KBM-7 (cell line): ENCODE measurements at places on chromosomes 13 and 19.
A peak's percentile ranks its signal among the peaks of the same experiment; 100 is the strongest.

GRCh38 chr19:6109947-6110346 is 353 bp downstream of the RFX2 start:
- DNase-seq = no peak

- no peak for DNase-seq
Observed at GRCh38 chr13:26348966-26349365, 95.0 kb downstream of the CDK8 start.

- peak; percentile 61 for DNase-seq
Observed at GRCh38 chr13:108961542-108962125, 332.2 kb downstream of the MYO16 start.

GRCh38 chr13:21343659-21344058 is 115.4 kb downstream of the ZDHHC20 start:
- DNase-seq = no peak

DNA sequence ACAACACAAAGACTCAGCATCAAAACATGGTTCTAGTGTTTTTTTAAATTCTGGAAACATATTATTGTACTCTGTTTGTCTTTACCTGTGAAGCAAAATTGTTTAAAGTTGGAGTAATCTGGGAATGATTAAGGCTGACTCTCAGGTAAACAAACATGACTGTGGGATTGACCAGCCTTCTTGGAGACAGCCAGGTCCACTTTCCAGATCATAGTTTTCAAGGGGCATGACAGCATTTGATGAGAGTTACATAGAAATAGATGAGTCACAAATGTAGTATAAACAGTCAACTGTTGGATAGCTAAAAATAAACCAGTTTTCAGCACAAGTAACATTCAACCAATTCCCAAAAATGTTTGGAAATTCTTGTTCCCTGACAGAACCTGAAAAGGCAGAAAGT is 1680.9 kb downstream of the OLFM4 start:
- no peak for DNase-seq

DNA sequence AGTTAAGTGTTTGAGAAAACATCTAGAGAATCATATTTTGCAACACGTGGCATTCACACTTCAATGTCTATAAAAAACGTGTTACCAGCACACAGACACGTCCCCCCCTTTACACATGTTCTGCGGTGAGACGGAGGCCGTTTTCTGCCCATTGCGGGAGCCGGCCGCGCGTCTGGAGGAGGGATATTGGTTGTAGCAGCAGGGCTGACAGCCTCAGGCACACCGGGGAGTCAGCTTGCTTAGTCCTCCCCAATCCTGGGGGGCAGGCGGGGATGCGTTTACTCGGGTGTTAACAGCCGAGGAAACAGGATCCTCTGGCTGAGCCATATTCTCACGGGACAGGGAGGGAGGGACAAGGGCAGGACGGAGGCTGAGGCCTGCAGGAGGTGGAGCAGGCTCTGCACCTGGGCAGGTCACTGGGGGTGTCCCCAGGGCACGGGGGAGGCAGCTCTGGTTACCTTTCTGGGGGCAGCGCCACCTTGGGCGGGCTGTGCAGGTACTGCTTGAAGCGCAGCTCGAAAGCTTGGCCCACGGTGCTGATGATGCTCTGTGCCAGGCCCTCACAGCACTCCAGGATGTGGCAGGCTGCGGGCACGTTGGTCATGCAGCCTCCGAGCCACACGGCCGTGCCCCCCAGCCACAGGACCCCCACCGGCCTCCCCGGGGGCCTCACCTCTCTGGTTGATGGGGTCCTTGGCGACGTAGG is 25.0 kb downstream of the SHC2 start:
- DNase-seq = no peak

- no peak for DNase-seq
Observed at GRCh38 chr13:75469047-75469446, 12.9 kb downstream of the TBC1D4 start.

- no peak for DNase-seq
Observed at GRCh38 chr19:11196406-11197287, 698 bp downstream of the KANK2 start.

- no peak for DNase-seq
Observed at GRCh38 chr13:113952151-113952982, 21.5 kb downstream of the C13orf46 start.

DNA sequence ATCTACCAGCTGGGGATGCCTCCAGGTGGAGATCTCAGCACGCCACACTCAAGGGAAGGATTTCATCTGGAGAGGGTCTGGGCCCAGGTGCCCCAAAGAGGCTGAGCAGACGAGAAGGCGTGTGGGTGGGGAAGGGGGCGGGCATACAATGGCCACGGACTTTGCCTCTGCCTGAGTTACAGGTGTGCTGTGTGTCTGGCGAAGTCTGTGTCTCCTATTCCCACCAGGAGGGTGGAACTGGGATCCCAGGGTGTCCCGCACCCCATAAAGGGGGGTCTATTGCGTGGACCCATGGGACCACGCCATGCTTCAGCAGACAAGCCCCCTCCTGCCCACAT is 3.6 kb downstream of the TLE2 start:
- DNase-seq = no peak

DNA sequence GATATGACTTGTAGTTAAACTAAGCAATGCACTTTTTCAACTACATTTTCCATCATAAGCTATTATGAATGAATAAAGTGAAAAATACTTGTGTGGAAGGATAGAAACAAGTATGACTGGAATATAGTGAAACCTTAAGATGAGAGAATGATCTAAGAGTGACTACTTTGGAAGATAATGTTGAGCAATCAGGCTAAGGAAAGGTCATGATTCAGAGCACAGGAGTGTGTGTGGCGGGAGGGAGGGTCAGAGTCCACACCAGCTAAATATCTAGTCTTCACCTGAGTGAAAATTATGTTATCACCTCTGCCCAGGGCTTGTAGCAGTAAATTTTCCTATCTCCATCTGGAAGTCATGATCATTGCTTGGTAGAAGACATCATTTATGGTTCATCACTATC is 833.4 kb upstream of the ATXN8OS start:
- DNase-seq = no peak

DNA sequence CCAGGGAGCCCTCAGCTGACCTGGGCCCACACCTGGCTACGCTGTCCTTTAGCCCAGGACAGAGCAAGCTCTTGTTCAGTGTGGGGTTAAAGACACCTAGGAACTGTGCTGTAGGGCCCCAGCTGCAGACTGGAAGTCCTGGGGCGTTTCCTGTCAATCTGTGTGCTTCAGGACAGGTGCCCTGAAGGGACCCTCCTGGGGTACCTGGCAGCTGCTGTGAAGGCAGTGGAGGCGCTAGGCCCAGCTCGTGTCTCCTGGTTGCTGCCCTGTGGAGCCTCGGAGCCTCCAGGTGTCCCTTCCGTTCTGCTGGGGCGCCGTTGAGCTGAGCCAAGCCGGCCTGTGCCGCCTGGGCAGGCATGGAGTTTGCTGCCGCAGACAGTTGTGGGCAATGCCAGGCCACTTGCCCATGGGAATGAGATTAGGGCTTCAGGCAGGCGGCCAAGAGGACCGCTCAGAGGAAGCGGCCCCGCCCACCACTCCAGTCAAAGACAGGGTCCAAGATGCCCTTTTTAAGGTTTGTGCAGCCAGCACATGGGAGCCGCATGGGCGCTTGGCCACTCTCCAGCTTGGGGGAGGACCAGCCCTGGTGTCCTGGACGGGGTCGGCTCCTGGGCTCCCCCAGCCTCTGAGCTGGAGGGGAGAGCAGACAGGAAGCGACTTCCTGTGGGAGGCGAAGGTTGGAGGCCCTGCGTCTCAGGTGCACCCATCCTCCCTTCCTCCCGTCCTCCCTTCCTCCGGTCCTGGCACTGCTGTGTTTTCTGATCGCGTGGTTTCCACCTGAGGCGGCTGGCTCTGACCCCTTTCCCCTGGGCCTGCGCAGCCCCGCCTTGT is 4.0 kb downstream of the PTBP1 start:
- DNase-seq = no peak

- no peak for DNase-seq
Observed at GRCh38 chr13:102863590-102863989, 17.8 kb downstream of the ERCC5 start.

- no peak for DNase-seq
Observed at GRCh38 chr13:37791699-37792098, 77.9 kb downstream of the TRPC4 start.

GRCh38 chr13:75225288-75226032 is 256.5 kb downstream of the TBC1D4 start:
- DNase-seq = no peak

DNA sequence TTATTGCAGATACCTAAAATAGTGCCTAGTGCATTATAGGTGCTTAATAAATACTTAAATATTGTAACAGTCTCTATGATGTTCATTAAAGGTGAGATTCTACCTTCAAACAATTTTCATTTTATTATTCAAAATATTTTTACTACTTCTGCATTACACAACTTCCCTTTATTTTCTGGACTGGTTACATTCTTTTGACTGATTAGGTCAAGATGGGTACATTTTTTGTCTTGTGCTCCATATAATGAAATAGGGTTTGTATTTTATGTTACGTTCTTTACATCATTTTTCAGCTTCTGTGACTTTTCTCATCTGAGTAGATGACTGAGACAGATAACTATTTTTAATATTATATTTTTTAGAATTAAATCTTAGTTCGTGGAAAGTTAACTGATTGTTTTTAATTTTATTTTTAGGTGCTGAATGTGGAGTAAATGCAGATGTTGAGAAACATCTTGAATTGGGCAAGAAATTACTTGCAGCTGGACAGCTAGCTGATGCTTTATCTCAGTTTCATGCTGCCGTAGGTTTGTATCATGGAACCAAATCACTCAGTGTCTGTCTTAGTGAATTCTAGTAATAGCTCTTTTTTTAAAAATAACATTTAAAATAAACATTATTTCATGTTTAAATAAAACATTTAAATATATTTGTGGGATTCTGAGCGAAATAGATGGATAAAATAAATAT is 32.0 kb downstream of the DNAJC3 start:
- no peak for DNase-seq

DNA sequence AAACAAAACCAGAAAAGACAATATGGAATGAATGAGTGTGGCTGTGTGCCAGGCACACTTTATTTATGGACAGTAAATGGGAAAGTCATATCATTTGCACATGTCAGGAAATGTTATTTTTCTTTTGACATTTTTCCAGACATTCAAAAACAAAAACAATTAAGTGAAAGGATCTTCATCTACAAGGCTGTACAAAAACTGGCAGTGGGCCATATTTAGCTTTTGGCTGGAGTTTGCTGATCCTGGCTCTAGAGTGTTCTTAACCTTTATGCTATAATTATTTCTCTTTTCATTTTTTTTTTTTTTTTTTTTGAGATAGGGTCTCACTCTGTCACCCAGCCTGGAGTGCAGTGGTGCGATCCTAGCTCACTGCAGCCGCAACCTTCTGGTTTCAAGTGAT is 6.5 kb upstream of the TNFSF9 start:
- no peak for DNase-seq

GRCh38 chr13:41222259-41222852 is 28.0 kb upstream of the KBTBD7 start:
- peak; percentile 71 for DNase-seq

DNA sequence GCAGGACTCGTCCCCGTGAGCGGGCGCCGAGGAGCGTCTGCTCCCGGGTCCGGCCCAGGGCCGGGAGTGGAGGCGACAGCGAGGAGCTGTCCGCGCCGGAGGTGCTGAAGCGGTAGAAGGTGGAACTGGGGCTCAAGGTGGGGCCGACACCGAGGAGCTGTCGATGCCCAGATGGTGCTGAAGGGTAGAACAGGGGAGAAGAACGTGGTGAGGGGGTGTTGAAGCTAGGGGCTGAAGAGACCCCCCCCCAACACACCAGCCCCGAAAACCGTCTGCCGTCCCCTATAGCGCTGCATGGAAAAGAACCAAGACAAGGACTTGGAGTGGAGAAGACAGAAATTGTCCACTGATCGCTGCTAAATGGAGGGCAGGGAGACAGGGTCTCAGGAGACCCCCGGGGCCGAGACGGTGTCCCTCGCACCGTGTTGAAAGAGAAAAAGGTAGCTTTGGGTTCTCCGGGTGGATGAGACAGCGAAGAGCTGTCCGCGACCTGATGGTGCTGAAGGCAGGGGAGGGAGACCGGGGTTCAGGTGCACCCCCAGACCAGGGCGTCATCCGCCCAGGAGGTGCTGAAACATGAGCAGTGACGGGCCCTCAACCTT is 7.1 kb upstream of the PDE4C start:
- DNase-seq = peak; percentile 68

DNA sequence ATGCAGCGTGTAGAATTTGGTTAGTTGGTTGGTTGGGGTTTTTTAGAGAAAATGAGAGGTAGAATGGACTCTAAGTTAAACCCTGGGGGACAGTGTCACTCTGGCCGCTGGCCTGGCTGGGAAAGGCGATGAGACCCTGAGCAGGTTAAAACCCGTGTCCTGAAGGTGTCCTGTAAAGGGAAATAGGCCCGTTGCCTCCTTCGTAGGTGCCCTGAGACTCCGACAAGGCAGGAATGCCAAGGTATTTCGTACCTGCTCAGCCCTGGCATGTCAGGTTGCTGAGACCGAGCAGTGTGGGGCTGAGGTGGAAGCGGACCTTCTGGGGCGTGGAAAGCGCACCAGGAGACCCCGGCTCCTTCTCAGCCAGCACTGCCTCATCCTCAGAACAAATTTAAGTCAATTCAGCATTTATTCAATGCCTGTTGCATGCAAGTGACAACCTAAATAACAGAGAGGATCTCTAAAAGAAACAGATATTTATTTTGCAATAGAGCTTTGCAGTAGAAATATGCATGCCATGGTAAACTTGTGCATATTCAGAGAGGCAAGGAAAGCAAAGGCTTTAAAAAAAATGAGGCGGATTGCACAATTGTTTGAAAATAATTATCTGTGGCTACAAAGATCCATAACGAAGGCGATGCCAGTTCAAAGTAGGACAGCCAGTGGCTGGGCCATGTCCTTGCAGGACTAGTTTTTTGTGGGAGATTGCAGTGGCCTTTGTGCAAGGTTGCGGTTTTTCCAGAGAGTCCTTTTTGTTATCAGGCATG is 1.4 kb upstream of the RAB20 start:
- DNase-seq = no peak

DNA sequence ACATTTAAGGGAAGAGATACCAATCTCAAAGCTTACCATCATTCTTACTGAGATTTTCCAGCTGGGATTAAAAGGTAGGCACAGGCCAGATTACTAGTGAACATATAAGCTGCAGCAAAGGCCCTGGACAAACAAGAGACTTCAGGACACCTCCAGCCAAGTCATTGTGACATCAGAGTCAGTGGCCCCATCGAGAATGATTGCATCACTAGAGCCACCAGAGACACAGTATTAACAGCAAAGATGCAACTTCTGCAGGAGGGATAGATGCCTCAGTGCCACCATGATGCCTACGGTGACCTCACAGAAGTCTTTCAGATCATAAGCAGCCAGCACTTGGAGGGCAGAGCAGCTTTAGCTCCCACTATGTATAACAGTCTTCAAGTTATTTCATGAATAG is 8.6 kb downstream of the RUBCNL start:
- DNase-seq = no peak

- no peak for DNase-seq
Observed at GRCh38 chr19:31352782-31353651, 3.8 kb upstream of the TSHZ3 start.

- no peak for DNase-seq
Observed at GRCh38 chr13:39414339-39414738, 188.7 kb downstream of the LHFPL6 start.

DNA sequence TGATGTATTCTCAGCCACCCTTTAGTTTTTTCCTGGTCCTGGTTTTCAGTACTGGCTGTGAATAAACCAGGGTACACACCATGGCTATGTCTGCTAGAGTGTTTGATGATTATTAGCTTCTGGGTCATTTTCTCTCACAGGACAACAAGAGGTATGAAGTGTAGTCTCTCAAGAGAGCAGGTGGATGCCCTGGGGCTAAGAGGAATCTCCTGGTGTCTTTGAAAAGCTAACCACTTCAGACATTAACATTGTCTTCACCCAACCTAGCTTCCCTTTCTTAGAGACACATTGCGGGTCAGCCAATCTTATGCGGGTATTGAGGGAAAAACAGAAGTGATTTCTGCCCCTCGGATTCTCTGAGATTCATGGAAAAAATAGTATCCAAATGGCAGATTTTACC is 1.6 kb downstream of the ZNF730 start:
- DNase-seq = peak; percentile 32
